ENCODE measurements at places on chromosomes 2 and 18.

- DNase-seq: no peak
These were observed 63.3 kb downstream of the FAM228A start for GRCh38 chr2:24238158-24238557.

GRCh38 chr2:58991357-58991756 lies 750.2 kb upstream of the FANCL start:
- DNase-seq: no peak

DNA sequence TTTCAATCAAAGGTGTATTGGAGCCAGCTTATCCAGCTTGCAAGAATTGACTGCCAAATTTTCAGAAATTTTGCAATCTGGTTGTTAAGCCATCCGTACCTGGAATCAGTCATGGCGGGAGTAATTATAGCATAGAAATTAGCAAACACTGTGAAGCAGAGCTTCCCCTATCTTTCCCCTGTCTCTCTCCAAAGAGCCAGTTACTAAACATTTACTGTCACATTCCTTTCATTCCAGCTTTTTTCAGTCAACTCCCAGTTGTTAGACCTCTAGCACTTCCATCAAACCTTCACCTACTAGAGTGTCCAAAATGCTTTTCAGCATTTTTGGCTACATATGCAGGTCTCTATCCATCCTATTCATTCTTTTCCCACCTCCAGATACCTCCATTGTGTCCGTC lies 137.4 kb downstream of the MC4R start:
- no peak for DNase-seq

GRCh38 chr2:213627054-213627710 lies 342.9 kb downstream of the SPAG16 start:
- DNase-seq: no peak

DNA sequence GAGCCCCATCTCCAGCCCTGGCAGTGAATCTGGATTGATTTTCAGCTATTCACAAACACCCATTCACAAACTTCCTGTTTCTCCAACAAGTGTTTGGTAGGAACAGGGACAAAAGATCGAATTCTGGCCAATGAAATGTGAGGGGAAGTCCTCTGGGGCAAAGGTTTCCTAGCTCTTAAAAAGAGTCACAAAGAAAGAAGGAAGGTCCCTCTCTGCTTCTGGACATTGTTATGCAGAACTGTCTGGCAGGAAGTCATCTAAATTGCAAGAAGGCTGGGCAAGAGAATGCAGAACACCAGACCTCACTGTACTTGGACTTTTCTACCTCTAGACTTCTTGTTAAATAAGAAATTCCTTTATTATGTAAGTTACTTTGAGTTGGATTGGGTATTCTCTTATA lies 137.3 kb downstream of the CCDC148 start:
- no peak for DNase-seq

- DNase-seq: peak; percentile 85
These were observed 33.2 kb upstream of the FOSL2 start for GRCh38 chr2:28359222-28360057.

- DNase-seq: no peak
These were observed 49.6 kb downstream of the GALNT14 start for GRCh38 chr2:31088504-31089195.

- no peak for DNase-seq
These were observed 18.8 kb downstream of the RELCH start for GRCh38 chr18:62205824-62206223.

DNA sequence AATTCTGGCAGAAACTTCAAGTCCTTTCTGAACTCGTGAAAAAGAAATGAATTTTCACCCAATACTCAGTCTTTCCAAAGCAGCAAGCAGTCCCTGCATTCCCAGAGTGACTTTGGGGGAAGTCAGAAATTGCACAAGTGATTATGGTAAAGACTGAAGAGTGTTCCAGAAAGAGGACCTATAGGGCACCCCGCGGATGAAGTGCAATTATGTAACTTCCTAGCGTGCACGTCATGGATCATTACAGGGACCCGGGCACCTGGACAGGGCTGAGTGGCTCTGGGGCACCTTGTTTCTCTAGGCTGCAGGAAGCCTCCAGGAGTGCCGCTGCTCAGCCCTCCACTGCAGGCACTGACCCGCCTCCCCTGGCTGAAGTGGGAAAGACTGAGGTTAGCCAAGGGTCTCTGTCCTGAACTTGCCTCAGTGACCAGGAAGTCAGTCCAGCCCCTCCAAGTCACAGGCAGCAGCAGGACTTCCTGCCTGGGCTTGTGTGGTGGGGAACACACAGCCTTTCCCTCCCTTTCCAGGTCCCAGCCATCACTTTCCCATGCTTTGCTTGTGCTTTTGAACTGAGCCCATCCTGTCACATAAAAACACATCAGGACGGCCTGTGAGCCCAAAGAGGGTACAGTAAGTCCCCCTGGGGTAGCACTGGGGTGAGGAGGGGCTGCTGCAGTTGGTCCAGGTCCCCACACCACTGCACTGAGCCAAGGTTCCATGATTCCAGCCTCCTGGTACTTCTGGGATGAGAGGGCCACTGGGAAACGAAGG lies 19.8 kb downstream of the TMEM185B start:
- no peak for DNase-seq

DNA sequence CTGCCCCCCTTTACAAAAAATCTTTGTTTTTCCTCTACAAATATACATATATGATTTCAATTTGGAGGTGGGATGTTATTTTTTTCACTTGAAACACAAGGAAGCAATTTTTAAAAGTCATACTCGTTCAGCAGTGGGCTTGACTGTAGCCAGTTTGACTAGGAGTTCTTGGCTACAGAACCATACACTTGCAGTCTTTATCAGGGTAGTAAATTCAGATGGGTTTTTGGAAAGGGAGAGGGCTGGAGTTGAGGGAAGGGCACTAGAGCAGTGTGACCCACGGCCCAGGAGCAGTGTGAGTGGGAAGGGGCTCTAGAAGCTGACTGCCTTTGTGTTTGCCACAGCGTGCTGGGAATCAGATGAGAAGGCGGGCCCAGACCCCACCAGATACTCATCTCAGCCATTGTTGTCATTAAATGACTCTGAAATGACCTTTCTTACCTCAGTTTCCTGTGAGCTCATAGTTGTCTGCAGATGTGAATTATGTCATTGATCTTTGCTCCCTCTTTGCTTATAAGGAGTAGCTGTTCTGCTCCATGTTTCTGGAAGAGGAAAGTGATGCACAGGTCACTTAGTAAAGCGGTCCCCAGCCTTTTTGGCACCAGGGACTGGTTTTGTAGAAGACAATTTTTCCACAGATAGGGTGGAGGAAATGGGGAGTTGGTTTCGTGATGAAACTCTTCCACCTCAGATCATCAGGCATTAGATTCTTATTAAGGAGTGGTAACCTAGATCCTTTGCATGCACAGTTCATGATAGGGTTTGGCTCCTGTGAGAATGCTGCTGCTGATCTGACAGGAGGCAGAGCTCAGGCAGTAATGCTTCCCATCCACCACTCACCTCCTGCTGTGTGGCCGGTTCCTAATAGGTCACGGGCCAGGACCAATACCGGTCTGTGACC lies 116.8 kb downstream of the SPTBN1 start:
- peak; percentile 58 for DNase-seq

GRCh38 chr2:69936906-69937305 lies 22.0 kb downstream of the MXD1 start:
- no peak for DNase-seq

DNA sequence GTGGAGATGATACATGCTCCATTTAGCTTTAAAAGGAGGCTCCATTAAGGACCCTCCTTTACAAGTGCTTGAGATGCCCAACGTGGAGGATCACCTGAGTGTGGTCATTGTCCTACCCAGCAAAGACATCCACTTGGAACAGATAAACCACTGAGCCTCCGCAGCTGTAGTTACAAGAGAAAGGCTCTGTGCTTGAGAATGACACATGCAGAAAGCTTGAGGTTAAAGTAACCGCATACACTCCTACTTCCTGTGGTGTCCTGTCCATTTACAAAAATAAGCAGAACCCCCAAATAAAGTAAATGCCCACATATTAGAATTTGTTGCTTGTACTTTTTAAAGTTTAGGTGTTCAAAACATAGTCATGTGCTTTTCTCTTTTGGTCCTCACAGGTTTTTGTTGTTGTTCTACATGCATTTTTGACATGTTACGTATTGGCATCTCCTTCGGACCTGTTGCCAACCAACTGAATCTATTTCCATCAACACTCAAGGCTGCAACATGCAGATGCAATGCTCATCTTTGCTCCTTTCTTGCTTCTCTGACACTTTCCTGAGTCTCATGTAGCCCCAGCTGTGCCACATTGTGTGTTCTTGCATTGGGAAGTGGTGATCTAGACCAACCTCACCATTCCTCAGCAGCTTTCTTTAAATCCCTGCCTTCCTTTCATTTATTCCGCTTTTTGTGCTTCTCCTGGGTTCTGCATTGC lies 56.0 kb downstream of the SERPINB7 start:
- no peak for DNase-seq

GRCh38 chr2:31166925-31167324 lies 28.7 kb upstream of the GALNT14 start:
- no peak for DNase-seq

- DNase-seq: no peak
These were observed 45.2 kb downstream of the ST3GAL5 start for GRCh38 chr2:85843543-85843942.

Data from activated T-helper 2 cell treated with anti-CD3 and anti-CD28 coated beads, Interferon-gamma antibody, Interleukin-2, Interleukin-4, amounts not matched to agents 10 μg/mL and 5 μg/mL and 100 μg/mL, durations not matched to agents 14 hours and 24 hours and 36 hours (primary cell).